ENCODE measurements at places on chromosomes 1 and 21. TPM values are rescaled to one million over a fixed set of nuclear protein-coding genes. Genes with fewer than 3 reads are reported as not detected.

DNA sequence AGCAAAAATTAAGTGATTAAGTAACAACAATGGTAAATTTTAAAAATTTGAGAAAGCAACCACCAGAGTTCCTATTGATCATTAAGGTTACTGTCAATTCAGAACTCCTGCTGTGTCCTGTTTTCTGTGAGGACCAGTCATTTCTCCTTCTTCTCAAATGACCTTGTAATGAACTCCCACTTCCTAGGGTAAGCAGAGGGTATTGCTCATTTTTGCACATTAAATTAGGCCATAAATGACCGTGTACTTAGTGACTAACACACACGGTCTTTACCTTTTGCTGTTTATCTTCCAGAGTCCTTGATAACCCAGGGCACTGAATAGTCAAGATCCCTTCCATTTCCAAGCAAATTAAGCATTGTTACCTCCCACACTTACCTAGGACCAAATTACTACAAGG is 227.5 kb upstream of the LYPLAL1 start:
- H3K27ac ChIP-seq = no peak overlapping the region
- no peaks in the 10 kb centered on the region for H3K36me3 ChIP-seq
- H3K4me1 ChIP-seq = no peaks in the 10 kb centered on the region
- no peak overlapping the region for H3K4me3 ChIP-seq

DNA sequence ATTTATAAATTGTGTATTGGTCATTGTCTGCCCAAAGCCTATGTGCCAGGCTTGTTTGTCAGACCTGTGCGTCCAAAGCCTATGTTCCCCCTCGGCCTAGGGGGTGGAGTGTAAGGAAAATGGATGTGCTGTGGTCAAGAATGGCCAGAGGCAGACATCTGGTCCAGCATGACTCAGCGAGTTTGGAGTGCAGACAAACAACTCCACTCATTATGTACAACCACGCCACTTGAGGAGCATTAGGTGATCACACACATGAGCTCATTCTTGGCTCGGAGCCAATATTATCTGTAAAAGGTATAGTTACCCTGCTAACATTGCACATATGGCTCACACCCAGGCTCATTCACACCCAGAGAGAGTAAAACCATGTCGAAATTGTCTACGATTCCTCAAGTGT is 1047.6 kb upstream of the ADGRL4 start:
- H3K36me3 ChIP-seq = no peaks in the 10 kb centered on the region
- no peak for DNase-seq
- no peak overlapping the region for H3K27ac ChIP-seq
- H3K27me3 ChIP-seq = no peaks in the 10 kb centered on the region
- no peaks in the 10 kb centered on the region for H3K4me1 ChIP-seq
- no peak overlapping the region for H3K4me3 ChIP-seq

GRCh38 chr1:169860750-169861149 is 32.9 kb downstream of the SCYL3 start:
- H3K4me3 ChIP-seq = no peak overlapping the region
- H3K4me1 ChIP-seq = peaks cover 6% of the 10 kb centered on the region

- DNase-seq = no peak
- H3K36me3 ChIP-seq = no peaks in the 10 kb centered on the region
- H3K27ac ChIP-seq = no peak overlapping the region
Observed at GRCh38 chr1:168676861-168677260, 52.1 kb downstream of the DPT start.

DNA sequence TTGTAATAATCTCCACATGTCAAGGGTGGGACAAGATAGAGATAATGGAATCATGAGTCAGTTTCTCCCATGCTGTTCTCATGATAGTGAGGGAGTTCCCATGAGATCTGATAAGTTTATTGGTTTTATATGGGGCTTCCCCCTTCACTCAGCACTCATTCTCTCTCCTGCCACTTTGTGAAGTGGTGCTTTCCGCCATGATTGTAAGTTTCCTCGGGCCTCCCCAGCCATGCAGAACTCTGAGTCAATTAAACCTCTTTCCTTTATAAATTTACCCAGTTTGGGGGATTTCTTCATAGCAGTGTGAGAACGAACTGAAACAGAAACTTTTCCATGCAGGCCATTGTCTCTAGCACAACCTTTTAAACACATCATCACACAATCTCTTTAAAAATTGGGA is 221.5 kb upstream of the BRINP3 start:
- H3K4me3 ChIP-seq = no peak overlapping the region
- H3K27ac ChIP-seq = no peak overlapping the region
- DNase-seq = no peak
- no peaks in the 10 kb centered on the region for H3K36me3 ChIP-seq
- H3K27me3 ChIP-seq = no peaks in the 10 kb centered on the region

- peak overlapping the region; percentile 93 for H3K4me3 ChIP-seq
- H3K27ac ChIP-seq = peak overlapping the region; percentile 85
- peaks cover 2% of the 10 kb centered on the region for H3K36me3 ChIP-seq
- peak; percentile 83 for DNase-seq
Observed at GRCh38 chr1:33180911-33181890, 642 bp downstream of the TRIM62 start.

GRCh38 chr1:166031932-166032571 is 134.7 kb downstream of the FAM78B start:
- H3K4me3 ChIP-seq = no peak overlapping the region
- no peaks in the 10 kb centered on the region for H3K4me1 ChIP-seq
- peaks cover 3% of the 10 kb centered on the region for H3K27me3 ChIP-seq
- no peaks in the 10 kb centered on the region for H3K36me3 ChIP-seq
- no peak for DNase-seq

DNA sequence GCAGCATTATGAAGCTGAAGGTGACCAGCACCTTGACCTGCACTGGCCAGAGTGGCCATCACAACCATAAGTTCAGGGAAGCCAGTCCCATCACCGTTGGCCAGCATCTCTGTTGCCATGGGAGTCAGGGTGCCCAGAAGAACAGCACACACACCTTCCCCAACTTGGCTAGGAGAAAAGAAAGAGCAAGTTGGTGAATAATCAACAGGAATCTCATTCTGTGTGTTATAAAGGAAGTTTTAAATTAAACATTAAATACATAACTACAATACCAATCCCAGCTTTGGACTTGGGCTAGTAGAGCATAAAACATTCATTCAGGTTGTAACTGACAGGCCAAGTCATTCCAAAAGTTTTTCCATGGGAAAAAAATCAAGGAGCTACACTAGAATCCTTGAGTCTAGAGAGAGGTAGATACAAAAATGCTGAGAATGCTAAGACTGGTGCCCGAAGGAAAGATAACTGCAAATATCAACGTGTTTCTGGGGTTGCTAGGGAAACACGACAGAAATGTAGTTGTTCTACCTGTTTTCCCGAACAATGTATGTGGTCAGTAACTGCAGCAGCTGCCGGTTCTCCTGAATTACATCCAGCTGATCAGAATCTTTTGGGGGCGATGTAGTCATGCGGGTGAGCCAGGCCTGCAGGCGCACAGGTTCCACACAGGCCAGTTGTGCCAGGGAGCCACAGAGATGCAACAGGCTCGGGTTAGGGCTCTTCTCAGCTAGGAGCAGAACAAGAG is 45.6 kb downstream of the UBR4 start:
- H3K4me1 ChIP-seq = no peaks in the 10 kb centered on the region
- H3K36me3 ChIP-seq = peaks cover 47% of the 10 kb centered on the region
- H3K4me3 ChIP-seq = no peak overlapping the region

- DNase-seq = no peak
- no peak overlapping the region for H3K4me3 ChIP-seq
- H3K27me3 ChIP-seq = no peaks in the 10 kb centered on the region
- no peaks in the 10 kb centered on the region for H3K36me3 ChIP-seq
- no peaks in the 10 kb centered on the region for H3K4me1 ChIP-seq
- H3K27ac ChIP-seq = no peak overlapping the region
Observed at GRCh38 chr1:221011145-221011544, 131.9 kb downstream of the HLX start.

DNA sequence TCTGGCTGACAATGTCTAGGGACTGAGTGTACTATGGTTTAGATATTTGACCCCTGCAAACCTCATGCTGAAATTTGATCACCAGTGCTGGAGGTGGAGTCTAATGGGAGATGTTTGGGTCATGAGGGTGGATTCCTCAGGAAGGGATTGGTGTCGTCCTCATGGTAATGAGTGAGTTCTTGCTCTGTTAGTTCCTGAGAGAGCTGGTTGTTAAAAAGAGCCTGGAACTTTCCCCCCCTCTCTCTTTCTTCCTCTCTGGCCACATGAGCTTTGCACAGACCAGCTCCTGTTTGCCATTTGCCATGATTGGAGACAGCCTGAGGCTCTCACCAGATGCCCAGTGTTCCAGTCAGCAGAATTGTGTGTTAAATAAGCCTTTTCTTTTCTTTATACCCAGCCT is 36.6 kb upstream of the CNIH3 start:
- H3K4me1 ChIP-seq = no peaks in the 10 kb centered on the region
- no peak for DNase-seq
- H3K36me3 ChIP-seq = no peaks in the 10 kb centered on the region
- H3K4me3 ChIP-seq = no peak overlapping the region
- no peak overlapping the region for H3K27ac ChIP-seq

DNA sequence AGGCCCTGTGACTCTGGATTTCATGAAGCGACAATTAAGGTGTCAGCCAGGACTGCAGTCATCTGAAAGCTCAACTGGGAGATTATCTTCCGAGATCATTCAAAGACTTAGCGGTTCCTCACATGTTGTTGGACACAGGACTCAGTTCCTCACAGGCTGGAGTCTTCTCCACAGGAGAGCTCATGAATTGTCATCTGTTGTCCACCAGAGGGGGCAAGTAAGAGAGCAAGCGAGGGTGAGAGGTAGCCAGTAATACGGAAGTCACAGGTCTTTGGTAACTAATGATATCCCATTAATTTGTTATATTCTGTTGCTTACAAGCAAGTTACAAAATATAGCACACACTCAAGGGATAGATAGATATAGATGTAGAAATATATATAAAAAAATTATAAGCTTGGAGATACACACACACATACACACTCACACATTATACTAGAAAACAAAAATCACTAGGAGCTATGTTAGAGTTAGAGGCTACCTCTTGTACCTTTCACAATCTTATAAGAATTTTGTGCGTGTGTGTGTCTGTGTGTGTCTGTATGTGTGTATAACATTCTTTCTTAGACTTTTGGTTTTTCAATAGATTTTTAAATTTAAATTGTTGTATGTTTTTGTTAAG is 1695.3 kb downstream of the BRINP3 start:
- H3K4me3 ChIP-seq = no peak overlapping the region
- no peak for DNase-seq
- H3K27ac ChIP-seq = no peak overlapping the region
- H3K4me1 ChIP-seq = no peaks in the 10 kb centered on the region

GRCh38 chr1:33097137-33097611 is 16.2 kb downstream of the AZIN2 start:
- no peak for DNase-seq
- H3K4me3 ChIP-seq = no peak overlapping the region
- H3K4me1 ChIP-seq = peaks cover 66% of the 10 kb centered on the region

DNA sequence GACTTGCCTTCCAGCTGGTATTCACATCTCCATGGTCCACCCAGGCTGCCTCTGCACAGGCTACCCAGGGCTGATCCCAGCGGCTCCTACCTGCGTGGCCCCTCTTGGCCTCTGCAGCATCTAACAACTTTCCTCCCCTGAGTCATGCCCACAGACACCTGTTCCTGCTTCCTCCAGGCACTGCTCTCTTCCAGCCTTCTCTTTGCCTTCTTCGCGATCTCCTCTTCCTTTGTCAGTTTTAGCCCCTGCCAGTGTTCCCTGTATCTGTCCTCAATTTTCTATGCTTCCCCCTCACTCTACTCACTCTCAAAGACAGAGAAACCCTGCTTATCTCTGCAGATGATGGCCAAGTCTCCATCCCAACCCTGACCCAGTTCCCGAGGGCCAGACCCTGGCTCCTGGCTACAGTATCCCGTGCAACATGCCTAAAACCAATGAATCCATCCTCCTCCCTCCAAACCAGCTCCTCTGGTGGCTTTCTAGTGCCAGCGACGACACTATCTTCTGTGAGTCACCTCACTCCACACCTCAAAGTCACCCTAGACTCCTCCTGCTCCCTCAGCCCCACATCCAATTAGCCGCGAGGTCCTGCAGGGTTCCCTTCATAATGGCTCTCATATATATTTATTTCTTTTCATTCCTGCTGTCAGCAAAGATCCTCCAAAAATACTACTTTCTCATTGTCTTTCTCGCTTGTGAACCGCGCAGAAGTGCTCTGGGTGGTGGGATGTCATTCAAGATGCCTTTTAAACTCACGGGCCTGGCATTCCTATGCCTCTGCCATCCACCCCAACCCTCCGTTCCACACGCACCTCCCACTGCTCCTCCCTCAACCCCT is 259.2 kb downstream of the TOMM20 start:
- peaks cover 15% of the 10 kb centered on the region for H3K4me1 ChIP-seq
- no peaks in the 10 kb centered on the region for H3K27me3 ChIP-seq
- H3K36me3 ChIP-seq = peaks cover 2% of the 10 kb centered on the region
- H3K27ac ChIP-seq = peak overlapping the region; percentile 2

DNA sequence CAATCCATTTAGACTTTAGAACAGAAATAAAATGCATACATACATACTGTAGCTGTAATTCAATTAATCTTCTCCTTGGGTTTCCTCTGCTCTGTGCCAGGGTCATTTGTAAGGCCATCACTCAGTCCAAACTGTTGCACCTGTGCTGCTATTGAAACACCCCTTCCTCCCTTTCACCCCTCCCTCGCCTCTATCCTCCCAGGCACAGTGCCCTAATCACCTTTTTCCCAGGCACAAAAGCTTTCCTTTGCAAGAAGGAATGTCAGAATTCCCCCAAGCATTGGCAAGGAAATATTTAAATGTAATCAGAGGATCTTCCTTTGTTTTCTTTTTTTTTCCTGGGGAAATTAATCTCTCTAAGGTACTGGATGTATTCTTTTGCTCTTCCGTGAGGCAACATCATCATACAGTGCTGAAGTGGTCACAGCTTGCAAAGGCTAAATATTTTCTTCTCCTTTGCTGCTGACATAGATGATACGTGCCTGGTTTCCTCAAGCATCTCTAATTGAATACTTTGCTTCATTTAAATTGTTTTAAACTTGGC is 339.3 kb upstream of the NR5A2 start:
- H3K27ac ChIP-seq = no peak overlapping the region
- DNase-seq = no peak
- H3K4me3 ChIP-seq = no peak overlapping the region

PCNX2 gene
- 49.4 TPM for total RNA-seq

IPO9 gene
- 51.2 TPM for total RNA-seq

TDRD5 gene
- total RNA-seq = not detected

DNAJC11 gene
- total RNA-seq = 44.6 TPM

C1orf115 gene
- 0.28 TPM for total RNA-seq

All from activated naive CD8-positive, alpha-beta T cell treated with anti-CD3 and anti-CD28 coated beads, Interleukin-2, amount 10 ng/mL, durations not matched to agents 7 days and 5 days (primary cell).